ENCODE measurements at places on chromosomes 13 and 19. TPM values are rescaled to one million over a fixed set of nuclear protein-coding genes. Genes with fewer than 3 reads are reported as not detected.

SHISA7 gene
- not detected for total RNA-seq

SHC2 gene
- total RNA-seq: 2.4 TPM

CNN1 gene
- 25.2 TPM for total RNA-seq

SBK2 gene
- 0.13 TPM for total RNA-seq

CEBPA gene
- 0.07 TPM for total RNA-seq

GJB2 gene
- total RNA-seq: 0.07 TPM

ELANE gene
- total RNA-seq: 0.13 TPM

RXFP2 gene
- total RNA-seq: not detected

IZUMO4 gene
- 1.1 TPM for total RNA-seq

CALR3 gene
- not detected for total RNA-seq

CD37 gene
- not detected for total RNA-seq

DAND5 gene
- total RNA-seq: 0.13 TPM

OR7C1 gene
- not detected for total RNA-seq

PVR gene
- total RNA-seq: 87.3 TPM

All from smooth muscle cell of the pulmonary artery (primary cell).